ENCODE measurements at places on chromosomes 3 and 15.

DNA sequence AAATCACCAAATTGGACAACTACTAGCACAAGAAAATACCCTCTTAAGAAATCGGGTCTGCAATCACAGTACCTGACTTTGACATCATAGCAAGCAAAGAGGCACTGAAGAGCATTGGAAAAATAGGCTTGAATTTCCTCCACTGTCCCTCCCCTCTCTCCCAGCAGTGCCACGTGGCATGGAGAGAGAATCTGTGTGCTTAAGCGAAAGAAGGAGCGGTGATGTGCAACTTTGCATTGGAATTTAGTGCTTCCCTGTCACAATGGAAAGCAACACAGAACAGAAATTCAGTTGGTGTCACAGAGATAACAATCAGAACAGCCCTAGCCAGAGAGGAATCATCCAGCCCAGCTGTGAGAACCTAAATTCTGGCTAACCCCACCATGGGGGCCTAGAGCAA is 207.5 kb upstream of the SLITRK3 start:
- DNase-seq, result no peak

DNA sequence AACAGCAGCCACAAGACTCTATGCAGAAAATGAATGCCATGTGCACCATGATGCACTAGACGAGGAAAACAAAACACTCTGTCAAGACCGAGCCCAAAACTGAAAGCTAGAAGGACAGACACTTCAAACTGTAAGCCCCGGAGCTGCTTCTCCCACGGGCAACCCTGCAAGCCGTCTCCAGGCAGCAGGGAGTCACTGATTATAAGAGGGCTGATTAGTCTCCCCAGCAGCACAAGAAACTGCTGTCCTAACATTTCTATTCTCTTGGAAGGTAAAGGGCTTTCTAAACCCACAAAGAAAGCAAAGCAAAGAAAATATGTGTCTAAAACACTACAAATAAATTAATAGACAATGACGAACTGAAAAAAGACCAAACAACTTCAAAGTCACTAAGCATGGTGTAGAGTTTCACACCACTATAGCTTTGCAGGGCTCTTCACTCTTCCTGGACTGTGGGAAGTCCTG is 15.5 kb downstream of the TBC1D2B start:
- DNase-seq, result no peak

- no peak for DNase-seq
Observed at GRCh38 chr15:28014623-28015200, 84.4 kb downstream of the OCA2 start.

GRCh38 chr3:6421666-6422445 is 439.1 kb upstream of the GRM7 start:
- no peak for DNase-seq

GRCh38 chr3:185713015-185713414 is 111.8 kb downstream of the IGF2BP2 start:
- DNase-seq, result no peak

DNA sequence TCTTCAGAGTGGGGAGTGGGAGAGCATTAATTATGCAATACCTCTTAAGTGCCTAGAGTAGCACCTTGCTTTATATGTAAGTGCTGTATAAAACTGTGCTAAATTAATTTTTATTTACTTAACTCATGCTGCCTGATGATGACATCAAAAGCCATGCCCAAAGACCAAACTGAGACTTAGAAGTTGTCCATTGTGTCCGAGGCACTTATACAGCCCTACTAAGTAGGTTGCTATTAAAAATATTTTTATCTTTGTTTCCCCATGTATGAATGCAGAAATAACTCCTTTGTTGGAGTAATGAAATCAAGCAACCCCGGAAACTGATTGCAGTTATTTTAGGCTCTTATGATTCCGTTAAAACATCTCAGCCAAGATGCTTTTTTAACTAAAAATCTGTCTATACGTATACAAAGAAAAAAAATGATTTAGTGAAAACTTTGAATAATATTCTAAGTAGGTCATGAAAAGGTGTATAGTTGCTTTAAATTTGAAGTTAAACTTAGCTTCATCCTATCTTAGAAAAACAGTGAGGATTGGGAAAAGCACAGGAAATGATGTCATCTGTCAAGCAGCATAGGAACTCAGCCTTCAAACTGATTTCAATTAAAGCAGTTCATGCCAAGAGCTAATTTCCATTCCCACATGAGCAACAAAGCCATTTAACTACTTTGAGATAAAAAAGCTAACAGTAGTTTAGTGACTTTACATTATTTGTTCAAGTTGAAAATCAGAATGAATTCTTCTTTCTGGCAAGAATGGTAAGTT is 43.0 kb downstream of the FBN1 start:
- DNase-seq, result no peak

- no peak for DNase-seq
Observed at GRCh38 chr3:152443212-152444023, 174.7 kb downstream of the MBNL1 start.

GRCh38 chr3:61814674-61815073 is 253.3 kb downstream of the PTPRG start:
- DNase-seq, result no peak

GRCh38 chr3:48426401-48426909 is 3.4 kb downstream of the PLXNB1 start:
- no peak for DNase-seq

GRCh38 chr15:68497206-68497910 is 65.4 kb upstream of the ITGA11 start:
- DNase-seq, result no peak

DNA sequence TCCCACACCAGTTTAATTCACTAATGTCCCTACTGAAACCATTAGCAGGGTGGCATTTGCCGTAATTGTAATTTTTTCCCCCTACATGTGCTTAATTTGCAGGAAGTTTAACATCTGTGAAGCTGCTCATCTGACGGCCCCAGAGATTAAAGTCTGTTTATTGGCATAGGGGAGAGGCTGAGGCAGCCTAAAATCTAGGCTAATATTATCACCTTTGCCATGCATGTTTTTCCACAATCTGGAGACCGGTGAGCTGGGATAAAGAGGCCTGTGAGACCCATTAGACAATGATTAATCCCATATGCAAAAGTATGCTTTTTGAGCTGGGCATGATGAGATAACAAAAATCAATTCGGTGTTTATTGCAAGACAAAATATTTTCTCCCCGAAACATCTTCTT is 561.2 kb upstream of the ALCAM start:
- DNase-seq, result no peak

DNA sequence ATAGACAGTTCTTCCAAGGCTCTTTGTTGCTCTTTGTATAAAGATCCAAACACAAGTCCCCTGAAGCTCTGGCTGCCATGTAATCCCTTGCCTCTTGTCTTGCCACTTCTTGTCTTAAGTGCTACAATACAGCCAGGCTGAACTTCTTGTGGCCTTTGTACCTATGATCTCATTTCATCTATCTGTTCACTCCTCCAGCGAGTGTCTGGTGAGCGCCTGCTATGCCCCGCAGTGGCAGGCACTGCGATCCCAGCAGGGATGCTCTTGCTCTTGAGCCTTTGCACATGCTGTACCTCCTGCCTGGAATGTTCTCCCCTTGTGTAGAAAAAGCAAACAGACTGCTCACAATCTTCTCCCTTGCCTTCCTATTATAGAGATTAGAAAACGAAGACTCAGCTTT is 81.9 kb upstream of the ADPGK start:
- DNase-seq, result no peak

- DNase-seq, result no peak
Observed at GRCh38 chr3:184384856-184385422, 5.1 kb downstream of the CHRD start.

DNA sequence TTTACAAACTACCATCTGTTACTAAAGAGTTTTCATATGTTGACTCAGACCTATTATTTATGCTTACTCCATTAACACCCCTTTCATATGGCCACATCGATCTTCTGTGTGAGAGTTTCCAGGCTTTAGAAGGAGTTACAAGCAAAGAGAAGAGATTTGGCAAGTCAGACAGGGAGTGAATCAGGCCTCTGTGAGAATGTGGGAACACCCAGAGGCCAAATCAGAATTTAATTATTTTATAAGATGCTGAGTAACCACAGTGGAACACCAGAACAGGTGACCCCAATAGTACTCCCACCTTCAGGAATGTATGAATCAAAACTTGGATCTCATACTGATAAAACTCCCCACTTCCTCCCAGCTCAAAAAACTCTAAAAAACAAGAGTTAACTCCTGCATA is 42.0 kb downstream of the IFT57 start:
- no peak for DNase-seq

- no peak for DNase-seq
Observed at GRCh38 chr15:88069561-88069960, 187.0 kb downstream of the NTRK3 start.

DNA sequence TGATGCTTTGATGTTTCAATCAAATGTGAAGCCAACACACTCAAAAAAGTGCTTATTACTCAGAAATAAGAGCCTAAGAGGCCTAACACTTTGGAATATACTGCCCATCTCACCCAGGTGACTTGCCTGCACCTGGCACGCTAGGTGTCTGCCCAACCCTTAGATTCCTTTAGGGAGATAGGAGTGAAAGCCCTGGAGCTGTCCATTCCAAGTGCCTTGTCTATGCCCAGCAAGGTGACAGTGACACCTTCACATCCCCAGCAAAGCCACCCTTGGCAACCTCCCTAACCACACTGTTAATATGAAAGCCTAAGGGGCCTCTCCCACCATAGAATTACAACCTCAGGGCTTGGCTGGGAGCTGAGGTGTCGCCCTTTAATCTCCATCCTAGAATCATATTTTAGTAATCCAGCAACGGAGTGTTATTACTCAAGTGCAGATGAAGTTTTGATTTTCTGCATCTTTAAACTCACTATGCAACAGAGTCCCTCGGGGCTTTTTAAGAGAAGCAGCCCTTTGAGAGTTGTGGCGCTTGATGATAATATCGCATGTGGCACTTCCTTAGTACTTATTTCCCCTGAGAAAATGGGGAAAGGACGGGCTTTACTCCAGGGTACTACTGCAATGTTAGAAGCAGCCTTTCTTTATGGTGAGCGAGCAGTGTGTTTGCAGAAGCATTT is 24.8 kb downstream of the ATP10A start:
- no peak for DNase-seq

- no peak for DNase-seq
Observed at GRCh38 chr3:45567730-45568172, 26.8 kb upstream of the LIMD1 start.

GRCh38 chr3:173993299-173993698 is 595.8 kb downstream of the NLGN1 start:
- DNase-seq, result no peak

GRCh38 chr3:132840201-132840700 is 118.0 kb upstream of the NPHP3 start:
- DNase-seq, result no peak

GRCh38 chr3:69385723-69386555 is at the start of gene FRMD4B:
Gene FRMD4B (minus strand): TSS chr3:69386088. CDS start chr3:69385989, 99 bp downstream.
- DNase-seq, result peak; percentile 34

GRCh38 chr3:122577409-122578031 is at the start of gene PARP15:
Gene PARP15 (plus strand): TSS chr3:122577650. CDS start chr3:122577668, 18 bp downstream.
- no peak for DNase-seq

DNA sequence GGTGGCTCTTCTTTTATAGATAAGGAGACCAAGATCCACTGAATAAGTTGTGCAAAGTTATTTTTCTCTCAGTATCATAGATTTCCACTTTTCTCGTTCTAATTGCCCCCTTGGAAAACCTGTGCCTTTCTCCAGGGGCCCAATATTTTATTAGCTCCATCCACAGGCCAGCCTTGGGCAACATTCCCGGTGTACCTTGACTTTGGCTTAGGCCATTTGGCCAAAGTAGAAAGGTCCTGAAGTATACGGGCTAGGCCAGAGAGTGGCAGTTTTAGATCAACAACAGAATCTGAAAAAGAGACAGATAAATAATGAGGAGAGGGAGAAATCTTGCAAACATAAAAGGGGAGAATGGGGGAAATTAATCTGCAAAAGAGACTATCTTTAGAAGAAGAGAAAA is 91.7 kb upstream of the CHMP2B start:
- no peak for DNase-seq

DNA sequence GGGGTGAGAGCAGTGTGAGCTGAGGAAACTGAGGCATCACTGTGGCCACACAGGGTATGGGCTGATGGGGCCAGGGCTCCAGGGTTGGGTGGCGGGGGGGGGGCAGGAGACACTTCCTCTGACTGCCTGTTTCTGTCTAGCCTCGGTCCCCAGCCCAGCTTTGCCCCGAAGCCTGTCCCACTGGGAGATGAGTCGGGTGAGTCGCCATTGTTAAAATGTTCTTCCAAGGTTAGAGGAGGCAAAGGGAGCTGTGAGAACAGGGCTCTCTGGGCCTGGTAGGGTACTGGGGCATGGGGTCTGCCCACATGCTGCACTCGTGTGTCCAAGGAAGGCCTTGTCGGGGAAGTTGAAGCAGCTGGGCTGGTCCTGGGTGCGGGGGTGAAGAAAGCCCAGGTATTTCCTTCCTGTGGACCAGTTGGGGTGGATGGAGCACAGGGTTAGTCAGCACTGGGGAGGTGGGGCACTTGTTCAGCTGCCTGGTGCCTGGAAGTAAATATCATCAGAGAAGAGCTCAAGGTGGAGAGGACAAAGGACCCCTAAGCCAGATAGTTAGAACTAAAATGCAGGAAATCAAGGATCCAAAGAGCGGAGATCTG is 8.3 kb upstream of the JMJD7 start:
- no peak for DNase-seq

DNA sequence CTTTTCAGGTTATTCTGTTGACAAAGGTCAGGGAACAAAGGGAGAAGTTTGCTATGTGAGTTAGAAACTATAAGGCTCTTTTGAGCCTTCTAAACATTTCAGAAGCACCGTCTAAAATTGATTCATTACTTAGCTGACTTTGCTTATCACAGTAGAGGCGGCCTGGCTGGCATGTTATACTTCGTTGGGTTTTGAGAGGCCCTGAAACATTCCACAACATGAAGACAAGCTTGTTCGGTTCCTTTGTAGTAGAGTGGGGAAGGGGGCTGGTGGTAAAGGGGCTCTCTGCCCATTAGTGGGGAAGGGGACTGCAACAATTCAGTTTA is 23.6 kb downstream of the ZBTB38 start:
- no peak for DNase-seq

DNA sequence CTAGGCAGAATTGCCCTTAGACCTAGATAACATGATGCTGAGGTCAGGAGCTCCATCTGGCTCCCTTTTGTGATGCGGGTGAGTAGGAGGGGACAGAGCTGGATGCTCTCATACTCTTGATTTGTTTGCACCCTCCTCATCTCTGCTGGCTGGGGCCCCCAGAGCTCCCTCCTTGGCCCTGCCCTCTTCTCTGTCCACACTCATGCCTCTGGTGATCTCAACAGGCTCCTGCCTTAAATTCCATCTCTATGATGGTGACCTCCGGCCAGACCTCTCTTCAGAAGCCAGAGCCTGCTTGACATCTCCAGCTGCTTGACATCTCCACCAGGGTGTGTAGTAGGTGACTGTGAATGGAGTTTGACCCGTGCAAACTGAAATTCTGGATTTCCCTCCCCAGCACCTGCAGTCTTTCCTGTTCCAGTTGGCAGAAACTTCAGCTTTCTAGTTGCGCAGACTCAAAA is 4.3 kb upstream of the FGD5 start:
- DNase-seq, result no peak

DNA sequence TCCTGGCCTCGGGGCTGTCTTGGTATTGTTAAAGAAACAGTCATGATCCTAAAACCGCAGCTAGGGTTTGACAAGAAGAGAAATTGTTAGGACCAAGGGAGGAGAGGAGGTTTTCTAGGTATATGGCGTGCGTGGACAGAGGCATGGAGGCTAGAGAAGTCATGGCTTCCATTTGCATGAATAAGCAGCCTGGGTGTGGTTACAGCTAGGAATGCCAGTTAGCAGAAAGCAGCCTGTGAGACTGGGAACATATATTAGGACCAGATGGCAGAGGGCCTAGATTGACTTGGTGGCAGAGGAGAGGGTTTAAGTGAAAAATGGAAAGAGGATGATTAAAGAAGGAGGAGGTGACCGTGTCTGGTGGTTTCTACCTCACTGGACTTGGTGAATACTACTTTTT is 573.6 kb upstream of the ARRDC4 start:
- DNase-seq, result no peak

All from progenitor cell of endocrine pancreas (in vitro differentiated cells).